Activated T-helper 2 cell treated with anti-CD3 and anti-CD28 coated beads, Interferon-gamma antibody, Interleukin-2, Interleukin-4, amounts not matched to agents 10 μg/mL and 5 μg/mL and 100 μg/mL, durations not matched to agents 14 hours and 24 hours and 36 hours (primary cell): ENCODE measurements at places on chromosomes 11 and 22.

DNA sequence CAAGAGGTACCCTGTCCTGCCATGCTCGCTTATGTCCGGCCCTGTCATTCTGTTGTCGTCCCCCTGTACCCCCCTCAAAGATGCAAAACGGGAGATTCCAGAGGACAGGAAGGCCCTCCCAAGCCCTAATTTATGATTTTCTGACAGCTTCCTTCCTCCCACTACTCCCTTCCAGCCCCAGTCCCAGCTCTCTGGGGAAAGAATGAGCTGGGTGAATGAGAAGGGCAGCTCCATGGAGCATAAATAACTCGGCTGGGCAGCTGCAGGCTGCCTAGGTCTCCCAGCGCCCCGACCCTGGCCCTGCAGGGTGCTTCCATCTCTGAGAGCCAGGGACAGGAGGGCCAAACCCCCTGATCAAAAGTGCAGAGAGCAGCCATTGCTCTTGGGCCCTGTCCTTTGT is 3.9 kb upstream of the EMID1 start:
- no peak for DNase-seq

DNA sequence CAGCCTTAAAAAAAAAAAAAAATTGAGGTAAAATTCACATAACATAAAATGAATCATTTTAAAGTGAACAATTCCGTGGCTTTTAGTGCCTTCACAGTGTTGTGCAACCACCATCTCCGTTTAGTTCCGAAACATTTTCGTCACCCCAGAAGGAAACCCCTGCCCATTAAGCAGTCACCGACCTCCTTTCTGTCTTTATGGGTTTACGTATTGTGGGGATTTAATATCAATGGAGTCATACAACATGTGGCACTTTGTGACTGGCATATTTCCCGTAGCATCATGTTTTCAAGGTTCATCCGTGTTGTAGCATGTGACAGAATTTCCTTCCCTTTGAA is 65.5 kb downstream of the BCR start:
- DNase-seq: no peak

- no peak for DNase-seq
Measured at GRCh38 chr11:62087694-62088093, 36.1 kb upstream of the INCENP start.

- DNase-seq: no peak
Measured at GRCh38 chr11:66593650-66594049, 665 bp downstream of the CCS start.

- DNase-seq: no peak
Measured at GRCh38 chr11:10087186-10087922, 206.7 kb downstream of the SBF2 start.

GRCh38 chr11:47480762-47481161 is 31.8 kb upstream of the RAPSN start:
- DNase-seq: no peak
